ENCODE measurements at places on chromosomes 2 and 18.

DNA sequence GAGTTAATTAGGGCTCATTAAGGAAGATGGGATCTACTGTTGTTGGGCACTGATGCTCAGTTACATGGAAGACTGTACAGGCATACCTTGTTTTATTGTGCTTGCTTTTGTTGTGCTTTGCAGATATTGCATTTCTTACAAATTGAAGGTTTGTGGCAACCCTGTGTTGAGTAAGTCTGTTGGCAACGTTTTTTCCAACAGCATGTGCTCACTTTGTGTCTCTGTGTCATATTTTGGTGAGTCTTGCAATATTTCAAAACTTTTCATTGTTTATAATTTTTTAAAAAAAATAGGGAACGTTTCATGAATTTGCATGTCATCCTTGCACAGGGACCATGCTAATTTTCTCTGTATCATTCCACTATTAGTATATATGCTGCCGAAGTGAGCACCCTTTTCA is 15.6 kb downstream of the PHLPP1 start:
- no peak for DNase-seq

DNA sequence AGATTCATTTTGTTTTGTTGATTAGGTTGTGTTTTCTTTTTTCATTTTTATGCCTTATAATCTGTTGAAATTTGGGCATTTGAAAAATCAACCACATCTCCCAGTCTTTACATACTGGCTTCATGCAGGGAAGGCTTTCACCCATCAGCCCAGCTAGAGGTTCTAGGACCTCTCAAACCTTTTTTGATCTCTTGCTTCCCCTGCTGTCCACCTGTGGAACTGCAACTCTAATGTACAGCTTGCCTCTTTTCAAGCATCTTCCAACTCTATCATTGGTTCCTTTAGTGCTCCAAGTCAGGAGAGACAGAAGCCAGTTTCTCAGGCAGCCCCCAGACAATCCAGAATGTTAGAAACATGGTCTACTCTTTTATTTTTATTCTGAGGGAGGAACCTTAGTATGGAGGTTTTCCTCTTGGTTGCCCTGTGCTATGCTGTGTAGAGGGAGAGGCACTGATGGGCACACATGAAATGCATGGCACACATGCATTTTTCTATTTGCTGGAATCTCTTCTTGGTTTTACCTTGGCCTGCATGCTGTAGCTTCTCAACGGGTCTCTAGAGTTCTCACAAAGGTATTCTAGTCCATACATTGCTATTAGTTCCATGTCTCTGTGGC is 107.2 kb upstream of the L3MBTL4 start:
- peak; percentile 24 for DNase-seq

DNA sequence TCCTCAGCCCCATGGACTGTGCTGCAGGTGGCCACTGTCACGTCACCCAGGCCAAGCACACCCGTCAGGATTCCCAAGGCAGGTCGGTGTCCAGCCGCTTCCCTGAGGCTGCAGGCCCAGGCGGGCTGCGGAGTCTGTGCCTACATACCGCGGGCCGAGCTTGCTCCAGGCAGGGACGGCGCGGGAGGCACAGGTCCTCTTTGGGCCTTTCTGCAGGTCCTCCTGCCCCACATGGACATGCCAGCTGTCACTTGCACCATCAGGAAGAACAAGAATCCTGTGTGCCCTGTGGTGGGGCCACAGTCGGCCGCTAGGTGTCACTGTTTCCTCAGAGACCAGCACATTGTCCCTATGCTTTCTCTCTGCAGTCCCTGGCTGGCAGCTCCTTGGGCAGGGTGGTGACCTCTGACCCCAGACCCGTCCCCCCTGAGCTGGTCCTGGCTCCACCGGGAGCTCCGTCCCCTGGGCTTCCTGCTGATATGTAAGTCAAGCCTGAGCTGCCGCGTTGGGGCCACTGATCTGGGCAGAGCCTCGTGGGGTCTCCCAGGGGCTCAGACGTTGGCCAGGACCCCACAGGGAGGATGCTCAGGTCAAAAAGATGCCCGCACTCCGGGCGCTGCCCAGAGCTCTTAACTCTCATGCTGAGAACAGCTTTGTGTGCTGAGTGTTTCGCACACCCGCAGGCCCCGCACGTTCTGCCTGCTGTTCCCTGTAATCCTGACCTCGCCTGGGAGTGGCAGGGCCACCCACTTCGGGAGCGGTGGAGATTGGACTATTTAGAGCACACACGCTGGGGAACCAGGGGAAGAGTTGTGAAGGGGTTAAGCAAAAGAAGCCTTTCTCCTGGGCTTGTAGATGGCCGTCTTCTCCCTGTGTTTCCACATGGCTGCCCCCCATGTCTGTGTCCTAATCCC is 17.3 kb upstream of the AGXT start:
- DNase-seq: peak; percentile 74

GRCh38 chr18:49591271-49591670 is 29.4 kb downstream of the LIPG start:
- no peak for DNase-seq

DNA sequence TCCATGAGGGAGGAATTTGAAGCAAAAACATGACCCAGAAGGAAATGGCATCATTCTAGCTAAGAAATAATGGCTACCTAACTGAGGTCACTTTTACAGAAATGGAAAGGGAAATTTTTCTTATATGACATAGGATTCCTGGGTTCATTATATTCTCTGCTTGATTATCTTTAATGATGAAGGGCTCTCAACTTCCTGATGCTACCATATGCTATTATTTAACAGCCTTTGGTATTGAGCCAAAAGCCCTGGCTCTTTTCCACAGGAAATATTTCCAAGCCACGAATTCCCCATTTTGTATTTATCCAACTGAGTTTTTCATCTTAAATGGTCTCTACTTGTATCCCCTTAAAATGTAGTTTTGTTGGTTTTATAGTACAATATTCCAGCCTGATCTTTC is 63.2 kb upstream of the NPAS2 start:
- DNase-seq: no peak

Measured in Daoy (cell line).